ENCODE measurements at places on chromosomes 1 and 21.

DNA sequence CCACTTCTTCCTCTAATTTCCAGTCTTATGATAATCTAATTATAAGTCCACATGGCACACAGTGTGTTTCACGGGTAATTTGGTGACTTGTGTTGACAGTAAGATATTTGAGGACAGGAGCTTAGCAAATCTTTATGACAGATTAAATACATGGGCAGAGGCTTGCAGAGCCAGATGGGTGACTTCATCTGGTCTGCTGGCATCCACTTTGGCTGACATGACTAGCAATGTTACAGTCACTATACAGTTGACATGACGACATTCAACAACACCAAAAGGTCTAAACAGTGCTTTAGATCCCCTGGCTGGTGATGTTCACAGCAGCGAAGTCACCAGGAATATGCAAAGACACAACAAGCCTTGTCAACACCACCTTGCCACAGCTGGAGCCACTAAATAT is 147.2 kb downstream of the ETS2 start:
- no peak for DNase-seq

DNA sequence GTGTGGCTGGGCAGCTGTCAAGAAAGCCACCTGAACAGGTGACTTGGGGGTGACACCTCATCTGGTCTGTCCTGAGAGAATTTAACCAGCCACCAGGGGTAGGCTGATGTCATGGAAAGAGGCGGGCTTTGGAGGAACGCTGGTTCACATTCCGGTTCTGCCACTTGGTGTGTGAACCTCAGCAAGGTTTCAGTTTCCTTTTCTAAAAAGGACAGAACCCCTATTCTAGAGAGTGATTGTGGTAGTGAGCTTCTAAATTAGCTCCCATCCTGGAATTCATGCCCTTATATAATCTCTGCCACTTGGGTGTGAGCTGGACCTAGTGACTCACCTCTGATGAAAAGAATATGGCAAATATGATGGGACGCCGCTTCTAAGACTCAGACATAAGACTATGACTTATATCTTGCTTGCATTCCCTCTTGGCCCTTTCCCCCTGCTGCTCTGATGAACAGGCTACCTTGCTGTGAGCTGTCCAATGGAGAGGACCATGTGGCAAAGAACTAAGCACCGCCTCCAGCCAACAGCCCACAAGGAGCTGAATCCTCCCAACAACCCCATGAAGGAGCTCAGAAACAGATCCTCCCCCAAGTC is 332.1 kb downstream of the RRAGC start:
- DNase-seq: no peak

DNA sequence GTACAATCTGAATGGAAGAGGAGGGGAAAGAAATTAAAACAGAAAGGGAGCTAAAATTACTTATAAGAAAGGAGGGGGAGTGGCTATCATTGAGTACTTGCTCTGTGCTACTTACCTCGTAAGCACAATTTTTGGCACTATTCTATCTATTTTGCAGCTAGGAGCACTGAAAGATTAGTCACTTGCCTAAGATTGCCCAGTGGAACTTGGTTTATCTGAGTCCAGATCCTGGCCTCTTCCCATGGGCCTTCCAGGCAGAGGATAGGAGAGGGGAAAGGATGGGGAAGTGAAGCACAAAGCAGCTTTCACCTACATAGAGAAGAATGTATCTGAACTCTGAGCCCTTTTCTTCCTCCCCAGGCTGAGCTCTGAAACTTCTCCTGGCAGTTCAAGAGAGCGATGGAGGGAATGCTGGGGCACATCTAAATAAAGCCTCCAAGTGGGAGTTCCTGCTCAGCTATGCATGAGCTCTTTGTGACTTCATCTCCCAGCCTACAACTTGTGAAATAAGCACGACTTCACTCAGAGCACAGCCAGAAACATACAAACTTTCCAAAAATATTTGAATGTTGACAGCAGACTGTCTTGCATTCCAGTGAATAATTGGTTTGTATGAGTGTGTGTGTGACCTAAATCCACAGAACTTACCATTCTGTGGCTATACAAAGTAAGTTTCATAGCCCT is 29.4 kb downstream of the HMGB4 start:
- DNase-seq: peak; percentile 27

DNA sequence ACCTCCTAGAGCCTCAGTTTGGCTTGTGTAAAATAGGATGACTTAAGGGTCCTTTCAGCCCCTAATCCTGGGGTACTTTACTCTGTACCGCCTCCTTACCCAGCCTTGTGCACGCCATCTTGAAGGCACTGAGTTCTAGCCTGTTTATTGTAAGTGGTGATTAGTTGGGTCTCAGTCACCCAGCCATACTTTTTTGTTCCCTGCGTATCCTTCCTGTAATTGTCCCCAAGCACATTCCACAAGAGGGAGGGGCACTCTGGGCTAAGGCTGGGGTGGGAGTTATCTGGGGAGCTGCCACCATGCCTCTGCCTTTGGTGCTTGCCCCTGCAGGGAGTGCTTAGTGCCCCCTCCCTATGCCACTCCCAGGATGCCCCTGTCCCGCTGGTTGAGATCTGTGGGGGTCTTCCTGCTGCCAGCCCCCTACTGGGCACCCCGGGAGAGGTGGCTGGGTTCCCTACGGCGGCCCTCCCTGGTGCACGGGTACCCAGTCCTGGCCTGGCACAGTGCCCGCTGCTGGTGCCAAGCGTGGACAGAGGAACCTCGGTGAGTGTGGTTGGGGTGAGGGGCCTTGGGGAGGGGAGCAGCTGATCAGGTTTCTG is 856 bp downstream of the FDPS start:
- DNase-seq: peak; percentile 3

DNA sequence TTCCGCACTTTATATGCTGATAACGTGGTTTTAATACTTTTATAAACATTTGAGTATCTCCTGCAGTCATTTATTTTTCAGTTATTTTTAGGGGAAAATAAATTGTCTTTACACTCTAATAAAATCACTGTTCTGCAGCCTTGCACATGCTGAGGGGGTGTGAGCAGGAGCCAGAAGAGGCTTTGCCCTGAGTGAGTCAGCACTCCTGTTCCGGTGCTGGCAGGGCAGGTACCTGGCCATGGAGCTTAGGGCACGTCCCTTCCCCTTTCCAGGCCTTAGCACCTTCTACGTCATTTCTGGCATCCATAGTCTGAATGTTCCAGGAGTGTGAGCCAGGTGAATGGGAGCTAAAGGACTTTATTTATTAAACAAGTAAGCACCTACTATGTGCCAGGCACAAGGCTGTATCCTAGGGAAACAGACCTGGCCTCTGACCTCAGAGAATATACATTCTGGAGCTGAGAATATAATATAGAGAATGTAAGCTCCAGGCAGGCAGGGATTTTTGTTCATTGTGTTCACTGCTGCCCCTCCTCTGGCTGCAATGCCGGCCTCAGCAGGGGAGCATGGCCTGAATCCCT is 402.9 kb downstream of the PTPRU start:
- no peak for DNase-seq

DNA sequence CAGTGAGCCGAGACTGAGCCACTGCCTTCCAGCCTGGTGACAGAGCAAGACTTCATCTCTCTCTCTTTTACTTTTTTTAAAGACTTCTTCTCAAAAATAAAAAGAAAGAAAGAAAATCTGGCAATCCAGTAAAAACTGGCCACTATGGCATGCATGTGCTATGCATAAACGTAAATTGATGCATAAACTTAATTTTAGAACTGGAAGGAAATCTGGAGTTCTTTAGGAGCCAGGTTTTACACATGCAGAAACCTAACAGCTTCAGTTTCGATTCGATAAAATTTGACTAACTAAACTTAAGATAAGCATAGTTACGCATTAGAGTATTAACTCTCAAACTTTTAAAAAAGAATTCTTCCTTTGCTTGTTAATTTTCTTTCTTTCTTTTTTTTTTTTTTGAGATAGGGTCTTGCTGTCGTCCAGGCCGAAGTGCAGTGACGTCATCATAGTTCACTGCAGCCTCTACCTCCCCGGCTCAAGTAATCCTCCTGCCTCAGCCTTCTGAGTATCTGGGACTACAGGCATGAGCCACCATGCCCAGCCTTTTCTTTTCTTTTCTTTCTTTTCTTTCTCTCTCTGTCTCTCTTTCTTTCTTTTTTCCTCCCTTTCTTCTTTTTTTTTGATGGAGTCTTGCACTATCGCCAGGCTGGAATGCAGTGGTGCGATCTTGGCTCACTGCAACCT is 11.9 kb upstream of the LGALS8 start:
- no peak for DNase-seq

- no peak for DNase-seq
Measured at GRCh38 chr1:116824631-116825206, 70.5 kb downstream of the CD2 start.

- no peak for DNase-seq
Measured at GRCh38 chr1:224700918-224701531, 84.9 kb downstream of the CNIH3 start.

DNA sequence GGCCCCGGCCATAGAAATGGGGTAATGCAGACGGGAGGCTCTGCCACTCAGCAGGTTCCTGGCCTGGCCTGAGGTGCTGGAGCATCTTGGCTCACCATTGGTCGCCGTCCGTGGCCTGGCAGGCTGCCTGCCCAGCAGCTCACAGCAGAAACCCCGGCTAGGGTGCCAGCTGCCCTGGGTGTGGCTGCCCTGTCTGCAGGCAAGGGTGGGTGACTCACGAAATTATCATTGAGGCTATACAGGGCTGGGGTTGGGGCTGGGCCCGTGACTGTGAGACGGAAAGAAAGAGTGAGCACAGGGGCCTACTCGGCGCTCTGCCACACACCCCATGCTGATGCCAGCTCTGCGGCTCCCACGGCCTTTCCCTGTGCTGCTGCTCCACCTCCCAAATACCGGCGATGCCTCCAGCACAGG is 8.0 kb upstream of the PKP1 start:
- peak; percentile 85 for DNase-seq

DNA sequence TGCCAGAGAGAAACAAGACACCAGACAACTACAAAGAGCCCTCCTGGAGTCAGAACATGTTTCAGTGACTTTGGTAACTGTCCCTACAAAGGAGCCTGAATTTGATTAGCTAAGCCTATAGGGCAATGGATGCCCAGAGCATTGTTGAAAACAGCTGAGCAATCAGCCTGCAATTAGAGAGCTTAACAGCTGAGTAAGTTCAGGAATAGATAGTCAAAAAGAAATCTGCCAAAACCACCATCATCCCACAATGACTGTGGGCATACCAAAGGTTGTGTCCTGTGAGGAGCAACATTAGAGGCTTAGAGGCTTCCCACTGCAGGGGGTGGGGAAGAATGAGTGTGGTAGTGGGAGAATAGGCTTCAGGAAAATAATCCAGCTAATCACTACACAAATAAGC is 32.1 kb downstream of the SH3BP5L start:
- no peak for DNase-seq

DNA sequence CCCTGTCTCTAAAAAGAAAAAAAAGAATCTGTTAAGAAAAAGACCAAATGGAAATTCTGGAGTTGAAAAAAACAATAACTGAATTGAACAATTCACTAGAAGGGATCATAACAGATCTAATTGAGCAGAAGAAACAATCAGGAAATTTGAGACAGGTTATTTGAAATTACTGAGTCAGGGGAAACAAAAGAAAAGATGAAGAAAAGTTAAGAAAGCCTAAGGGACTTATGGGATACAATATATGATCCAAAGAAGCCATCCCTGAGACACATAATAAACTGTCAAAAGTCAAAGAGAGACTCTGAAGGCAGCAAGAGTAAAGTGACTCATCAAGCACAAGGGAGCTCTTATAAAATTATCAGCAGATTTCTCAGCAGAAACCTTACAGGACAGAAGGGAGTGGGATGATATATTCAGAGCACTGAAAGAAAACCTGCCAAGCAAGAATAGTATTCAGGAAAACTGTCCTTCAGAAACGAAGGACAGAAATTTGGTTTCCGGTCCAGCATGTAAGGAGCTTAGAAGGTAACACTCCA is 44.5 kb downstream of the SLC2A1 start:
- DNase-seq: no peak

GRCh38 chr1:84615790-84616189 is 41.5 kb upstream of the CTBS start:
- no peak for DNase-seq

GRCh38 chr1:87394982-87395381 is 66.3 kb downstream of the LMO4 start:
- no peak for DNase-seq

GRCh38 chr1:8396786-8397406 is 79.0 kb downstream of the SLC45A1 start:
- peak; percentile 97 for DNase-seq

GRCh38 chr1:67440339-67440738 is 10.1 kb upstream of the SERBP1 start:
- no peak for DNase-seq

DNA sequence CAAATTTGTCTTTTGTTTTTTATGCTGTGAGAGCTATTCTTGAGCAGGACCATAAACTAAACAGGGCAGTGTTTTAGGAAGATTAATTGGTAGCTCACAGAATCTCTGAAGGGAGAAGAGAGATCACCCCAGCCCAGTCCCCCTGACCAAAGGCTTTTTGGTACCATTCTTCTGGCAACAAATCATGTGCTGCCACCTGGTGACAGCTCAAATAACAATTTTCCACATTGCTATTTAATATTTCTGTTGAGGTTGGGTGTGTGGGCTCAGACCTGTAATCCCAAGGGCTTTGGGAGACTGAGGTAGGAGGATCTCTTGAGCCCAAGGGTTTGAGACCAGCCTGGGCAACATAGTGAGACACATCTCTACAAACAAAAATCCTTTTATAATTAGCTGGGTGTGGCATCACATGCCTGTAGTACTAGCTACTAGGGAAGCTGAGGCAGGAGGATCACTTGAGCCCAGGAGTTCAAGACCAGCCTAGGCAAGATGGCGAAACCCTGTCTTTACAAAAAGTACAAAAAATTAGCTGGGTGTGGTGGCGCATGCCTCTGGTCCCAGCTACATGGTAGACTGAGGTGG is 2.2 kb upstream of the TESK2 start:
- DNase-seq: peak; percentile 56

DNA sequence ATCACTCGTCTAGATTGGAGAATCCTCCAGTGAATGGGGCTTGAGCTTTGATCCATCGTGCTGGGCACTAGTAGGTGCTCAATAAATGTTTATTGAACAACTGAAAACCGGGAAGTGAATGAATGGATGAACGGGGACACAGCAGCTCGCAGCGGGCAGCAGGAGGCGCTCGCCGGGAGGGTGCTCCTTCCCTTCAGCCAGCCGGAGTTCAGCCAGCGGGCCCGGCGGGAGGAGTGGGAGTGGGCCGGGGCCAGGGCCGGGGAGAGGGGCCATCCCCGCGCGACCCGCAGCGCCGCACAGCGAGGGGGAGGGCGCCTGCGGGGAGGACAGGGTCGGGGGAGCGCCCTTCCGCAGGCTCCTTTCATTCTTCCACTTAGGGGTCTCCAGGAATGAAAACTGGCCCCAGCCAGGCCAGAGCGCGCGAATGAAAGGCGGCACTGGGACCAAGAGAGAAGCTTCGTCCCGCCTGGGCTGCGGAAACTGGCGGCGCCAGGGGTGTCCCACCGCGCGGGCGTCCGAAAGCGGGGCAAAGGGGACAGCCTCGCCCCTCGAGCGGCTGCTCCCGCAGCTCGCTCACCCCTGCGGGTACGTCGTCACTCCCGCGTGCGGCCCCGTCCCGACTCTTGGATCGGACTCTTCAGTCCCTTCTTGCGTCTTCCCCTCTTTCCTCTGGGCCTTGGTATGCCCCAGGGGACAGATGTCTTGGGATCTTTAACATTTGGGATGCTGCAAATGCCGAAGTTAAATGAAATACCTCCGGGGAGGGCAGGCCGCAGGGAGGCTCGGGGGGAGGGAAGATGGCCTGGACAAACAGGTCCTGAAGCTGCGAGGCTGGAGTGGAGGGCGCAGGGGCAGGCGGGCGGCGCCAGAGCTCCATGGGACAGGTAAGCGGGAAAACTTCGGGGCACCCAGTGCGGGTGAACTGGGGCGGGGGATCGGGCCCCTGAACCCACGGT is 3.6 kb upstream of the INAVA start:
- DNase-seq: peak; percentile 47
